ENCODE measurements at places on chromosomes 2 and 18.

GRCh38 chr18:46152436-46152807, 48.2 kb downstream of the HAUS1 start:
- DNase-seq, result peak; percentile 72

- DNase-seq, result peak; percentile 7
Observed at GRCh38 chr2:100425107-100425506, 7.6 kb upstream of the CHST10 start.

- DNase-seq, result peak; percentile 77
Observed at GRCh38 chr2:26401739-26402541, at the start of gene DRC1. TSS of gene DRC1 (plus strand) at chr2:26401920. CDS start at chr2:26401990, 70 bp downstream.

- peak; percentile 28 for DNase-seq
Observed at GRCh38 chr2:37456479-37456878, 112.0 kb downstream of the QPCT start.

DNA sequence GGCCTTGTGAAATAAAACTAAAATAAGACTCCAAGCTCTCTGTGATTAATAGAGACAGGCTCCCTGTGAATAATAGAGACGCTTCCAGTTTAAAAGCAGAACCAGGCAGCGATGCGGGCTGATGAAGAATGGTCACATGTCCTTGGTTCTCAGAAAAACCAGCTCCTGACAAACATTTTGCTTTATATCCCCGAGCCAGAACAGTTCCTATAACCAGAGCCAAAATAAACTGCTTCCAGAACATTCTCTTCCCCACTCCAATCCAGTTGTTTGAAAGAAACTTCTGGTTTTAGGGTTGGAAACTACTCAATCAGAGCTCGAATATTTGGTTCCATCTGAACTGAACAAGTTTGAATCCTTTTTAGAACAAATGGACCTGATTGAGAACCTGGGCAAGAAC, 213.7 kb downstream of the TSN start:
- DNase-seq, result no peak

- DNase-seq, result no peak
Observed at GRCh38 chr2:68512326-68512725, 44.9 kb downstream of the APLF start.

- no peak for DNase-seq
Observed at GRCh38 chr2:7450188-7450832, 533.1 kb downstream of the RNF144A start.

DNA sequence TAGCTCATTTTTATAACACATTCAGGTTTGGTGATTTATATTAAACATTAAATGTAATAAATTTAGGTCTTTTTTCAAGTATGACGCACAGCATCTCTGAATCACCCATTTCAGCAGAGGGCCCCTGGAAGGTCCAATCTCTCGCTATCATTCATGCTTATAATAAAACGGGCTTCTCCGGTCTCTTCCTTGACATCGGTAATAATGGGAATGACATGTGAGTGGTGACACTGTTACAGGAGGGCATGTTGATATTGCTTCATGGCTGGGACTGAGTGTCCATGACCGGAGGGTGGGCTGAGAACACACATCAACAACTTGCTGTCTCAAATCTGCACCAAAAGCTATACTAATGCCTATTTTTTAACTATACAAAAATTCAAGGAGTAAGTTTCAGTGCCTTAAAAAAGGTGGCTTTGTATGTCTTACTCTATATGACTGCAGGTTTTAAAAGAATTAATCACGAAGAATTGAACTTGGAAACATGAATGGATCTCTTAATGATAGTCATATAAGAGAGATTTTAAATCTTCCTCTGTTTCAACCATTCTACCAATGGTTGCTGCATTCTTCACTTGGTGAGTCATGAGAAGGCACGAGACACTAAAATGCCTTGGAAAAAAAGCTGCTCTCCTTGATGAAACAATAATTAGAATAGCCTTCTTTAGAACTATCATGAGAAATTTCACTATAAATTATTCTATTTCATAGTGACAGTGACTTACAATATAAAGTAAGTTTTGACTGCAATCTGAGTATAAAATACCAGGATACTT, 101.9 kb upstream of the NRP2 start:
- peak; percentile 58 for DNase-seq

- DNase-seq, result peak; percentile 56
Observed at GRCh38 chr2:135820003-135820618, 16.9 kb downstream of the LCT start.

GRCh38 chr2:38517284-38517683, 85.4 kb downstream of the HNRNPLL start:
- no peak for DNase-seq

- no peak for DNase-seq
Observed at GRCh38 chr2:202101026-202101579, 28.0 kb downstream of the KIAA2012 start.

DNA sequence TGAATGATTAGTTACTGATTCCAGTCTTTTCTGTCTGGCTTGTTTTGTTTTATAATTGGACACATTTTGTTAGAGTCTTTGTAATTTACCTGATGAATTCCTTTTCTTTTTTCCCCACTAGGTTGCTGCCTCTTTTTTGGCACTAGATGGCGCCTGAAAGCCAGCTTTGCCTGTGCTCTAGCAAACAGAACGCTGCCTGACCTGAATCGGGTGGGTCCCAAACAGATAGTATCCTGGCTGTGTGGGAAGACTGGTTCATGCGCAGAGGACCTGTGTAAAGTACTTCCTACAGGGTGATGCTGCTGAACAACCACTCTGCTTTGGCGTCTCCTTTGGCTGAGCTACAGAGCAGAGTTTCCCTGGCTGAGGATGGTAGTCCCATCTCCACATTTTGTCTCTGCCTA, 288.2 kb downstream of the IKZF2 start:
- DNase-seq, result no peak

GRCh38 chr2:158810731-158811460, 15.8 kb downstream of the DAPL1 start:
- DNase-seq, result no peak

DNA sequence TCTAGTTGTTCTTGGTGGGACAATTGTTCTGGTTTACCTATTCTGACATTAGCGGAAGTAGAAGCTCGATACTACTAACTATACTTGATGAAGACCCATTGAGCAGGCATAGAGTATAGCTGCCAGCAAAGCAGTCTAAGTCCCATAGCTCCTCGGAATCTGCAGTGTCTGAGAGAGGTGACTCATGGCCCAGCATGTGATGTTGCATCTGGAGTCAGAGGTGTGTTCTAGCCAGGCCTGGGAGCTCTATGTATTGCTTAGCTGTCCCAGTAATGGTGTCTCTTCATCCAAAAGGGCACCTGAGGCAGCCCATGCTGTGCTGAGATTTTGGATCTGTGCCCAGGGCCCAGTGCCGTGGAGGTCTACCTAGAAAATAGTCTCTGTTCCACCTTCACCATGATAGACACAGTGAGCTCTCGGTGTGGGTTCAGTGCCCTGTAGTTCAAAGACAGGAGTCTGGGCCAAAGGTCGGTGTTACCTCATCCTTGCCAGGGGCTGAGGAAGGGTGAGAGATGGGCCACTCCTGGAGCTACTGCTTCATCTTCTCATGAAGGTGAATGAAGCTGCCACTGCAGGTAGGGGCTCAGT, 47.3 kb downstream of the MEX3C start:
- DNase-seq, result peak; percentile 41

GRCh38 chr2:143762176-143762928, 633.1 kb downstream of the ARHGAP15 start:
- no peak for DNase-seq

GRCh38 chr2:68741238-68741637, 6.6 kb downstream of the ARHGAP25 start:
- no peak for DNase-seq

GRCh38 chr18:23213200-23213599, 77.9 kb downstream of the CABLES1 start:
- DNase-seq, result no peak

DNA sequence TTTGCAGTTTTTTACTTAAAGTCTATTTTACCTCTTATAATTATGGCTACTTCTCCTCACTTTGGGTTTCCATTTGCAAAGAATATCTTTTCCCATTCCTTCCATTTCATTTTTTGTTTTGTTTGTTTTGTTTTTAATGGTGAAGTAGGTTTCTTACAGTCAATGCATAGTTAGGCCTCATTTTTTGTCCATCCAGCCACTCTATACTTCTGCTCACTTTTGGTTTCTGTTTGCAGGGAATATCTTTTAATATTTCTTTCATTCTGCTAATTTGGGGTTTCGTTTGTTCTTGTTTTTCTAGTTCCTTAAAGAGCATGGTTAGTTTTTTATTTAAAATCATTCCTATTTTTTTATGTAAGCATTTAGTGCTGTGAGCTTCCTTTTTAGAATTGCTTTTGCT, 339.4 kb downstream of the GRB14 start:
- DNase-seq, result no peak

DNA sequence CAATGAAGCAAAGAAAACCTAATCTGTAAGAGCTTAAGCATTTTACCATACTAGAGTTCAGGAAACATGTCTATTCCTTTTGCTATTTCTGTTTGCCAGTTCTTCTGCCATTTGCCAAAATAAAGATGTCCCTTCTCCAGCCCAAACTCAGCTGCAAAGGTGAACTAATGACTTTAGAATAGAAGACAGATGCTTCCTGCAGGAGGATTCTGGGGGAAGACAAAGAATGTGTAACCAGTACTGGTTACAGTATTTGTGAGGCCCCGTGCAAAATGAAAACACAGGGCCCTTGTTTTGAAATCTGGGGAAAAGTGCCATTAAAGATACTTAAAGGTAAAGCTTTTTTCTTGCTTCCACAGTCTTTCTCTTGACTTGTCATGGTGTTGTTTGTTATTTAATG, 34.3 kb upstream of the MTX2 start:
- DNase-seq, result peak; percentile 19

GRCh38 chr2:42648796-42649195, 80.4 kb downstream of the MTA3 start:
- DNase-seq, result no peak

GRCh38 chr2:233331536-233331935, 22.8 kb upstream of the DGKD start:
- DNase-seq, result no peak

- DNase-seq, result no peak
Observed at GRCh38 chr18:59479776-59480175, 120.7 kb upstream of the LMAN1 start.

DNA sequence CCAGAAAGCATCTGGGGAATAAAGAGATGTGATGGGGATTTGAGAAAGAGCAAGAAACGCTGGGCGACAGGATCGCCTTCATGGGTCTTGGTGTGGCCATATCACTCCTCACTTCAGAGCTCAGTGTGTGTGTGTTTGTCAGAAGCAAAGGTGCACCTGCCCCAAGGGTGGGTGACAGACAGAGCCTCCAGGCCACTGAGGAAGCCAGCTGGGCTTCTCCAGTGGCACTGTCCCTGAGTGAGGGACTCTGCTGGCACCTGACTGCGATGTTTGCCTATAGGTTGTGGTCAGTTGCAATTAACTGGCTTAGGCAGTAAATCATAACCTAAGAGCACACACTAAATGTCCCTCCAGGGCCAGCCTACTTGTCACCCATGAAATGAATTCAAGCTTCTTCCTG, 23.5 kb upstream of the GNAL start:
- no peak for DNase-seq

- no peak for DNase-seq
Observed at GRCh38 chr2:162327134-162327769, 8.8 kb upstream of the IFIH1 start.

DNA sequence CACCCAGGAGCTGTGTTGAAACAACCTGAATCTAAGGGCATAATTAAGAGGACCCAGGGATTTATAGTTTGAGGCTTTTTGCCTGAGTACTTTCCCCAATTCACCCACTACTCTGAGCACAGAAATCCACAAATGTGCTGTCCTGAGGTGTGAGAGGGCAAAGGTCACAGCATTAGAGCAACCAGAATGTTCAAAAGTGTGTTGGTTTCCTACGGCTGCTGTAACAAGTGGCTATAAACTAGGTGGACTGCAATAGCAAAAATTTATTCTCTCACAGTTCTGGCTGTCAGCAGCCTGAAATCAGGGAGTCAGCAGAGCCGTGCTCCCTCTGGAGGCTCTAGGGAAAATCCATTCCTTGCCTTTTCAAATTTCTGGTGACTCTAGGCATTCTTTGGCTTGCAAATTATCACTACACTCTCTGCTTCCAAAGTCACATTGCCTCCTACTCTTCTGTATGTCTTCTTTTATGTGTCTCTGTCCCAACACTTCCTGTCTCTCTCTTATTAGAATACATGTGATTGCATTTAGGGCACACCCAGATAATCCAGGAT, 91.4 kb upstream of the TACR1 start:
- DNase-seq, result peak; percentile 43

DNA sequence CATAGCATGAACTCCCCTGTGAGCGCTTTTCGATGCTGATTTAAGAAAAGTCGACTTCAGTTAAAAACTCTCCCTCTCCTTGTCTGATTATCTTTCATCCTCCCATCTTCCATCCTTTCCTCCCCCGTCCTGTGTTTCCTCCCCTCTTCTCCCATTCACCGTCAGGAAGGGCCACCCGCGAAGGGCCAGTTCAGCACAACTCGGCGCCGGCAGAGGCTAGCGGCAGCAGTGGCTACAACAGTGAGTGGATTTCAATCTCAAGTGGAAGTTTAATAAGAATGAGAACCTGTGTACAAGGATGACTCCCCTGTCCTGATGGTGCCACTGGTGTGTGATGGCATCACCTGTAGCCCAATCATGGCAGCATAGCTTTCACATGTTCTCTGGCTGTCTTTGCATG, 106.9 kb downstream of the PRKRA start:
- no peak for DNase-seq

GRCh38 chr2:44324971-44325426, 36.3 kb downstream of the PREPL start:
- peak; percentile 59 for DNase-seq

DNA sequence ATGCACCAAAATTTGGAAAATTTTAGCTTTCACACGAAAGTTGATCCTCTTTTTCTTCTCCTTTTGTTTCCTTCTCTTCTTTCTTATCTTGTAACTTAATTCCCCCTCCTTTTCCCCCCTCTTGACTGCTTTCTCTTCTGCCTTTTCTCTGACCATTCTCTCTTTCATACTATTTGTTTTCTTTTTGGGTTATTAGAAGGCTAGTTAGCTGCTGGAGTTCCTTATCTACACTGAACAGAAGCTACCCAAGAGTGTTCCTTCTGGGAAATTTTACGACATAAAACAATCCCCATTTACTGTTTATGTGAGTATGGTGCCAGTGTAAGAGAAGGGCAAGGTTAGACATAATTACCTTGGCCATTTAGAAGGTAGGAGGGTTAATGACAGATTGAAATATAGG, 218.4 kb upstream of the DTNA start:
- no peak for DNase-seq

- DNase-seq, result no peak
Observed at GRCh38 chr2:128466776-128467175, 148.1 kb upstream of the HS6ST1 start.

GRCh38 chr18:23933407-23933806, 81.1 kb upstream of the TTC39C start:
- peak; percentile 73 for DNase-seq

DNA sequence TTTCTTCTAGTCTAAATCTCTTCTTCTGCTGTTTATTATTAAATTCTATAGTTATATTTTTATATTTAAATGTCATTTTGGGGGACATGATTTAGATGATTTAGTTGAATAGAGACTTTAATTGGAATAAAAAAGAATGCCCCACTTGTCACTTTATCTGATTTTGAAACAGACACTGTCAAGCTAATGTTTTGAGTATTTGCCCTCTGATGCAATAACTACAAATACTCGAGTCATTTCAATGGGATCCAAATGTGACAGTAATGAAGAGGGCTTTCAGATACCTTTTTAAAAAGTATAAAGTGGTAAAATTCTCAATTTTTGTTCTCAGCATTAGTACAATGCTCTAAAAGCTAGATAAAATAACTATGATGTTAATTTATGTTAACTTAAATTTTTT, 257.3 kb upstream of the SESTD1 start:
- DNase-seq, result no peak
